ENCODE measurements at places on chromosomes 2 and 18.

- no peak for DNase-seq
Observed at GRCh38 chr2:232529806-232530547, 4.0 kb downstream of the CHRND start.

- DNase-seq: no peak
Observed at GRCh38 chr2:28344756-28345373, 47.8 kb upstream of the FOSL2 start.

GRCh38 chr2:20619624-20620024 is 31.3 kb downstream of the HS1BP3 start:
- DNase-seq: no peak

DNA sequence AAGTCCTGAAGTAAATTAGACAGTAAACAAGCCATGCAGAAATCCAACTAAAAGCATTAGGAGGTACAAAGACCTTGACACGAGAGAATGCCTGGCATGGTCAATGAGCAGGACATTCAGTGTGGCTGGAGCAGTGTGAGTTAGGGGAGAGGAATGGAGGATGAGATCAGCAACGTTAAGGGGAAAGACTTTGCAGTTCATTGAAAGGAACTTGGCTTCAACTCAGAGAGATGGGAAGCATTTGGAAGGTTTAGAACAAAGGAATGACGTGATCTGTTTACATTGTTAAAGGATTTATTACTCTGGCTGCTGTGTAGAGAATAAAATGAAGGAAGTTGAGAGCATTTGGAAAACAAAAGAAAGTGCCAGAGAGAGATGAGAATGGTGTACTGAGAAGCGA is 621.3 kb downstream of the XIRP2 start:
- DNase-seq: no peak

- peak; percentile 60 for DNase-seq
Observed at GRCh38 chr2:97662895-97663625, 784 bp downstream of the ACTR1B start.

DNA sequence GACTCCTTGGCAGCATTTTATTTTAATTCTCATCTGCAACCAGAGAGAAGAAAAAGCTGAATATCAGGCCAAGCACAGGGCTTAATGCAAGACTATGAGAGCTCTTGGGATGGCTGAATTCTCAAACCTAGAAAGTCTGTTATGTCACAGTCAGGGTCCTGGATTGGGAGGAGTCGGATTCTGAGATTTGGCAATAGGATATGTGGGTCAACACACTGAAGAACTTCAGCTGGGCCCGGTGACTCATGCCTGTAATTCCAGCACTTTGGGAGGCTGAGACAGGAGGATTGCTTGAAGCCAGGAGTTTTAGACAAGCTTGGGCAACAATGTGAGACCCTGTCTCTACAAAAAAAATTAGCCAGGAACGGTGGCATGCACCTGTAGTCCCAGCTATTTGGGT is 102.4 kb downstream of the COL3A1 start:
- no peak for DNase-seq

- DNase-seq: no peak
Observed at GRCh38 chr2:85601771-85602475, 575 bp downstream of the TMEM150A start.

GRCh38 chr2:74653589-74653984 is 460 bp upstream of the SEMA4F start:
- DNase-seq: no peak

GRCh38 chr18:59576541-59577385 is 120.5 kb downstream of the CCBE1 start:
- no peak for DNase-seq

Measured in stimulated activated CD4-positive, alpha-beta T cell treated with anti-CD3 and anti-CD28 coated beads, Interleukin-1b, Interleukin-23, amount 100 ng/mL, for 1 hour (primary cell).